ENCODE measurements at places on chromosomes 7 and 10. TPM values are rescaled to one million over a fixed set of nuclear protein-coding genes. Genes with fewer than 3 reads are reported as not detected.

The HOXA13 gene
- total RNA-seq: not detected

The OR9A2 gene
- not detected for total RNA-seq

The SH2D4B gene
- not detected for total RNA-seq

The SFTPA1 gene
- total RNA-seq: not detected

DNA sequence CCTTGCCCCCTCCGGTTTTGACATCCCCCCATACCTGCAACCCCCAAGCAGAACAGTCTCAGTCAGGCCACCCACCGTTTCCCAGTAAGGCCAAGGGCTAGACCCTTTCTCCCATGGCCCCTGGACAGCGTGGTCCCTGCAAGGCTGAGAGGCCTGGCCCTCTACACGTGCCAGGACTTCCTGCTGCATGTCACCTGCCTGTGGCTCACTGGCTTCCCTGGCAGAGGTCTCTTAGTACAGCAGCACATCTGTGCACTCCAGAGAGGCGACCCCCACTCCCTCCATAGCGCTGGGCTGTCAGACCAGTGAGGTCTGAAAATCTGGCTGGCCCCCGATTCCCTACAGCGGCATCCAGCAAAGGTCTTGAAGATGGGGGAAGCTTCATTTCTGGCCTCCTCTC, 26.4 kb upstream of the JAKMIP3 start:
- peaks cover 15% of the 10 kb centered on the region for H3K4me1 ChIP-seq
- H3K27ac ChIP-seq: no peak overlapping the region
- no peak overlapping the region for H3K4me3 ChIP-seq

GRCh38 chr10:44033008-44033407, 351.9 kb downstream of the CXCL12 start:
- no peak overlapping the region for H3K27ac ChIP-seq
- no peak overlapping the region for H3K4me3 ChIP-seq
- H3K27me3 ChIP-seq: no peaks in the 10 kb centered on the region
- H3K36me3 ChIP-seq: no peaks in the 10 kb centered on the region

GRCh38 chr7:159031135-159031701, 113.4 kb downstream of the VIPR2 start:
- peaks cover 28% of the 10 kb centered on the region for H3K4me1 ChIP-seq
- peak overlapping the region; percentile 72 for H3K4me3 ChIP-seq
- H3K36me3 ChIP-seq: peaks cover 24% of the 10 kb centered on the region
- peak overlapping the region; percentile 84 for H3K27ac ChIP-seq
- DNase-seq: peak; percentile 78
- peaks cover 24% of the 10 kb centered on the region for H3K27me3 ChIP-seq

DNA sequence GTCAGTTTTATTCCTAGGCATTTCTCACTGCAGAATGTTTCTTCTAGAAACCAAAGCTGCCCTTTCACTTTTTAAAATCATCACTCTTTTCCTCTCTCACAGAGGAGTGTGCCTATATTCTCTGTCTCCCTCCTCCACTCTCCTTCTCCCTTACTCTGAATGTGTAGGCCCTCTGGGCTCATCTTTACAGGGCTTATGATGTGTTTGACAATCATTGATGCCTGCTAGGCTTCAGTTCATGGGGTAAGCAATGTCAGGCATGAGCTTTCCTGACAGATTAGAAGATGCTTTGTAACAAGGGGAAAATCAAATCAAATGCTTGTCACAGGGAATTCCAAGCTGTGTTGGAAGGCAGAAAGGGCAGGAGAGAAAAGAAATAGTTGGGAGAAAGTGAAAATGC, 742.9 kb downstream of the SORCS3 start:
- H3K27me3 ChIP-seq: no peaks in the 10 kb centered on the region
- no peak for DNase-seq
- no peaks in the 10 kb centered on the region for H3K4me1 ChIP-seq
- no peak overlapping the region for H3K4me3 ChIP-seq
- H3K27ac ChIP-seq: no peak overlapping the region

- H3K27ac ChIP-seq: peak overlapping the region; percentile 58
- DNase-seq: no peak
- H3K27me3 ChIP-seq: no peaks in the 10 kb centered on the region
- H3K4me3 ChIP-seq: peak overlapping the region; percentile 12
- peaks cover 16% of the 10 kb centered on the region for H3K36me3 ChIP-seq
- peaks cover 41% of the 10 kb centered on the region for H3K4me1 ChIP-seq
Observed at GRCh38 chr7:102079140-102080018, 207.3 kb upstream of the SH2B2 start.

GRCh38 chr7:24419077-24419476, 135.1 kb downstream of the NPY start:
- no peaks in the 10 kb centered on the region for H3K4me1 ChIP-seq
- H3K27me3 ChIP-seq: peaks cover 9% of the 10 kb centered on the region
- no peak for DNase-seq
- no peaks in the 10 kb centered on the region for H3K36me3 ChIP-seq

GRCh38 chr10:97991871-97992270, 38.5 kb downstream of the CRTAC1 start:
- no peaks in the 10 kb centered on the region for H3K4me1 ChIP-seq
- H3K36me3 ChIP-seq: no peaks in the 10 kb centered on the region
- no peak overlapping the region for H3K27ac ChIP-seq

DNA sequence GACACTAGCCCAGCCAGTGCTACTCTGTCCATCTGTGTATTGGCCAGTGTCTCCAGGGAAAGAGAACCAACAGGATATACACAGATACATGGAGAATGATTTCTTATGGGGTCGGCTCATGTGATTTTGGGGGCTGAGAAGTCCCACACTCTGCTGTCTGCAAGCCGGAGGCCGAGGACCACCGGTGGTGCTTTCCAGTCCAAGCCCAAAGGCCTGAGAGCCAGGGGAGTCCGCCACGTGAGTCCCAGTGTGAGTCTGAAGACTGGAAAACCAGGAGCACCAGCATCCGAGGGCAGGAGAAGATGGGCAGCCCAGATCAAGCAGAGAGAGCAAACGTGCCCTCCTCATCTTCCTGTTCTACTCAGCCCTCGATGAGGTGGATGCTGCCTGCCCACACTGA, 71.5 kb downstream of the C10orf143 start:
- H3K4me1 ChIP-seq: no peaks in the 10 kb centered on the region
- no peak overlapping the region for H3K27ac ChIP-seq
- no peaks in the 10 kb centered on the region for H3K36me3 ChIP-seq
- H3K4me3 ChIP-seq: no peak overlapping the region
- H3K27me3 ChIP-seq: peaks cover 62% of the 10 kb centered on the region

DNA sequence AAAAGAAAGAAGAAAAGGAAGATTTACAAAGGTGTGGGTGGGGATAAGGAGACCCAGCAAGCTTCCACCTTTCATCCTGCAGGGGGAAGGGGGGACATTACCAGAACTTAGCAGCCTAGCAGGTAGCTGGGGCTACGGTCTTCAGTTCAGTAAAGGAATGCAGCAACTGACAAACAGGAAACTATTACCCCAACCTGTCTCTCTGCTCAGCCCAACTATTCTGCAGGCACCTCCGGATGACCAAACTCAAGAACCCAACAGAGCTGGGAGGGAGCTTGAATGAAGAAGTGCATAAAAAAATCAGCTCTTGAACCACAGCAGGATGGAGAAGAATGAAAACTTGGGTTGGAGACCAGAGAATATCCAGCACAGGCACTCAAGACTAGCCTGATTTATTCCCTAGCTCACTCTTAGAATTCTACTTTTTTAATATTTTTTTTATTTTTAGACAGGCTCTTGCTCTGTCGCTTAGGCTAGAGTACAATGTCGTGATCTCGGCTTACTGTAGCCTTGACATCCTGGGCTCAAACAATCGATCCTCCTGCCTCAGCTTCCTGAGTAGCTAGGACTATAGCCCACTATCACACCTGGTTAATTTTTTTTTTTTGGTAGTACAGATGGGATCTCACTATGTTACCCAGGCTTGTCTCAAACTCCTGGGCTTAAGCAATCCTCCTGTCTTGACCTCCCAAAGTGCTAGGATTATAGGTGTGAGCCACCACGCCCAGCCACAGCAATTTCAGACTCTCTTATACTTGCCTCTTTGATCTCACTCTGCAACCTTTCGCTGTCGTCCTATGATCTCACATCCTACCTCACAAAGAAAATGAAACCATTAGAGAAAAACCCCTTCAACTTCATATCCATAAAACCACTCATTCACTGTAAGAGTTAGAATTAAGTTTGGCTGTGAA, 18.5 kb upstream of the C10orf67 start:
- peaks cover 2% of the 10 kb centered on the region for H3K4me1 ChIP-seq
- H3K4me3 ChIP-seq: no peak overlapping the region
- H3K27ac ChIP-seq: no peak overlapping the region
- DNase-seq: no peak
- H3K27me3 ChIP-seq: no peaks in the 10 kb centered on the region

DNA sequence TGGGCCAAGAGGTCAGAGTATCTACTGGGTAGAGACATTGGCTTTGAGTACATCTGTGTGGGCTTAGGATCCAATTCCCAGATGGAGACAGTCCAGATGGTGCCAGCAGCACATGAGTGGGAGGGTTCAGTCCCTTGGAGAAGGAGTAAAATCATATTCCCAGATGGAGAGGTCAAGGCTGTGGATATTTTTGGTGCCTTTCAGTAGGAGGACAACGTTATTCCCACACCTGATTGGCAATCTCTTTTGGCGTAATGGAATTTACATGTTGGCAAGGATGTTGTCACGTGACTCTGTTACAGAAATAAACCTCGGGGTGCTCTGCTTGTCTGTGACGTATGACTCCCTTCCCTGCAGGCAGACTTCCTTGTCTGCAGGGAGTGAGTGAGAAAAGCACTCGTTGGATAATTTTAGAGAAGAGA, 27.6 kb downstream of the NPS start:
- H3K4me3 ChIP-seq: no peak overlapping the region
- no peaks in the 10 kb centered on the region for H3K36me3 ChIP-seq
- H3K27me3 ChIP-seq: peaks cover 4% of the 10 kb centered on the region
- H3K27ac ChIP-seq: peak overlapping the region; percentile 18
- H3K4me1 ChIP-seq: peaks cover 33% of the 10 kb centered on the region

GRCh38 chr7:7970531-7971307, 2.1 kb downstream of the GLCCI1 start:
- no peak for DNase-seq
- H3K36me3 ChIP-seq: no peaks in the 10 kb centered on the region

GRCh38 chr7:84162125-84162524, 32.5 kb downstream of the SEMA3A start:
- no peaks in the 10 kb centered on the region for H3K36me3 ChIP-seq
- H3K4me3 ChIP-seq: no peak overlapping the region
- no peak overlapping the region for H3K27ac ChIP-seq
